NCI-H1105 treated with DMSO at 0.1 percent for 48 hours (cell line): ENCODE measurements at places on chromosomes 1 and 21.

GRCh38 chr1:212514782-212515181, 82.1 kb downstream of the NENF start:
- DNase-seq: no peak

- no peak for DNase-seq
Observed at GRCh38 chr21:42569732-42570301, 56.2 kb downstream of the SLC37A1 start.

DNA sequence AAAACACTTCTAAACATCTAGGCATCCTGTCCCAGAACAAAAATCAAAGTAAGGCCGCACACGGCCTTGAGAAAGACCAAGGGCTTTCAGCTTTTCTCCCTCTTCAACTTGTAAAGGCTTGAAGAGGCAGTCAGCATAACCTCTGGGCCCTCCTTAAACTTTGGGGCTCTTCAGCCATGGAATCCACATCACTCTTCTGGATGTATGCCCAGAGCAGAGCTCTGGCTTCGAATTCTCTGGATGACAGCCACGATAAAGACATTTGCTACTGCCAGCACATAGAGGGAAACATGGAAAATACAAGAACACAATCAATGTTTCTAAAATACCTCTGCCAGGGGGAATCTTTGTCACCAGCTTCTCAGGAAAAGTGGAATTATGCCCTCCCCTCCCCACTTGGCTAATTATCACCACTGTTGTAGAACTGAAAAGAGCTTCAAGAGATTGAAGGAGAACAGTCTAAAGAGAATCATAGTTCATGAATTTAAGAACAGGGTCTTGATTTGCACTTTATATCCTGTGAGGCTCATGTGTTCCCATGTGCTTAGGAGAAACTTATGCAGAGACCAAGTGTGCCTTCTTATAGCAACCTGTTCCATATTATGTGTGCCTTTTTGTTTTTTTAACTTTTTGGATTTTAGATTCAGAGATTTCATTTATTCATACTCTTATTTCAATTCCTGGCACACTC, 39.0 kb upstream of the DPT start:
- DNase-seq: no peak

- no peak for DNase-seq
Observed at GRCh38 chr1:205998457-205999241, 4.5 kb downstream of the RAB7B start.

GRCh38 chr1:89989799-89990198, 5.1 kb upstream of the ZNF326 start:
- DNase-seq: no peak

DNA sequence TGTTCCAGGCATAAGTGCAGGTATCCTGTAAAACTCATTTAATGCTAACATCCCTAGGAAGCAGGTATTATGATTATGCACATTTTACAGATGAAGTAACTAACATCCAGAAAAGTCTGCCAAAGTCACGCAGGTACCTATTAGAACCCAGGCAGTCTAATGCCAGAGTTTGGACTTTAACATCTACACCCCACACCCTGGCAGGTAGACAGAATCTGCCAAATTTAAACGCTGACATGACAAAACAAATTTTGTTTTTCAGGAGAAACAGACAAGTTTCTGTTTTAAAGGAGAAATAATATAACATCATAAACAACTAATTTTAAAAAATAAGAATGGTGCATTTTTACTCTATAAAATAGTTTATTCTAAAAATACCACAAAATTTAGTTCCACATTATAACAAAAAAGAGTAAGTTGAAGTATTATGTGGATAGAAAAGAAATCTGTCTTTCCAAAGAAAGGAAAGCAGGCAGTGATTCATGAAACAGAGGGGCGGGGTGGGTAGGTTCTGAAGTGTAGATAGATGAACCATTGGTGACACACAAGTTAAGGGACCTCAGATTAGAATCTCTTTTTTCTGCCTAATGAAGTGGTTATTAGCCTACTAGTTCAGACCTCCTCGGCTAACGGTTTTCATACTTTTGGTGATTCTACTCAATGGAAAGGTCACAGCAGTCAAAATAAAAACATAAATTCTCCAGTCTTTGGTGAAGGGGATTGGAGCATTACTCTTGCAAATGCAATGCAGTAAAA, 1.7 kb downstream of the ASPM start:
- DNase-seq: no peak
